Pons (tissue), 1 donor: ENCODE measurements at places on chromosomes 4 and X.

GRCh38 chr4:10460313-10461047, 3.3 kb upstream of the ZNF518B start:
- no peak for DNase-seq

DNA sequence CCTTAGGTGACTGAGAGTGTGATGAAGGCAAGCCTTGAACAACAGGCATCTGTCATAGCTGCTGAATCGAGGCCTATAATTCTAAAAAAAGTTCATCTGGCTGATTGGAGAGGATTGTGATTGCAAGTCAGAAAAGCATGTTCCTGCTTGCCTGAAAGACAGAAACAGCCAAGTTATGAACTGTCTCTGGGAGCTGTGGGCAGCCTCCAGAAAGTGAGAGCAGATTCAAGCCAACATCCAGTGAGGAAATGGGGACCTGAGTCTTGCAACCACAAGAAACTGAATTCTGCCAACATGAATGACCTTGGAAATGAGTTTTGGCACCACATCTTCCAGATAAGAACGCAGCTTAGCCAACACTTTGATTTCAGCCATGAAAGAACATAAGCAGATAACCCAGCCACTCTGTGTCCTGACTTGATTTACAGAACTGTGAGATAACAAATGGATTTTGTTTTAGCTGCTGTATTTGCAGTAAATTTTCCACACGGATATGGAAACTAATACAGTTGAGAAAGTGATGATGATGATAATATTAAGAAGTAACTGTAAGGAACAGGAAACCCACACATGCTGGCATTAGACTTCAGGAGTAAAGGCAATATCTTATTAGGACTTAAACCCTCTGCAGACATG, 240.3 kb upstream of the NDST3 start:
- no peak for DNase-seq

GRCh38 chr4:78748381-78748780, 27.8 kb upstream of the BMP2K start:
- DNase-seq, result no peak

GRCh38 chrX:36407836-36408235, 488.3 kb downstream of the CFAP47 start:
- DNase-seq, result no peak

GRCh38 chr4:83212041-83212851, 72.4 kb downstream of the COQ2 start:
- DNase-seq, result no peak

- DNase-seq, result peak; percentile 5
These were observed 50.4 kb downstream of the USP11 start for GRCh38 chrX:47283015-47283771.

GRCh38 chr4:47209833-47210232, 178.5 kb downstream of the GABRB1 start:
- DNase-seq, result no peak

DNA sequence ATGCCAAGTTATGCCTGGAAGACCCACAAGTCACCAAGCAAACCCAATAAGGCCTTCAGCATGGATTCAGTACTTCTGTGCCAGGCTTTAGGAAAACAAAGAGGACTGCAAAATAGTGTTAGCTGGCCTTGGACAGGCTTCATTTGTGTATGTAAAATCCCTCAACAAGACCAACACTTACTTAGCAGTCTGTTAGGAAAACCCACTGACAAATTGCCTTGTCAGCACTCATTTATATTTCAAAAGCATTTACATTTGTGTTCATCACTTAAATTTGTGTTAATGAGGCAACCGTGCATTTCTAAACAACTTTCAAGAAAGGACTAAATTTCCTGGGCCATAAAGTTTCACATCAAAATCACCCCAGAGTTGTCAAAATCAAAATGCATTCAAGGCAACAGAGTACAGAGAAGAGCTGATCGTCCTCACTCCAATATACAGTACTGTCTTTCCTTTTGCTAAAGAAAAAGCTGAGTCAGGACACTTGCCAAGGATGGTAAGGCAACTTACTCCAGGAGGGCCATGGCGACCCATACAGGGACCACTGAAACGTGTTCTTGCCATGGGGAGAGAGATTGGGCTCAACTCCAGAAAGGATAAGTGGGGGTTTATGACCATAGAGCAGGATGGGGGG, 1.6 kb downstream of the S100G start:
- DNase-seq, result no peak

GRCh38 chrX:701673-702072, 71.1 kb downstream of the SHOX start:
- no peak for DNase-seq

DNA sequence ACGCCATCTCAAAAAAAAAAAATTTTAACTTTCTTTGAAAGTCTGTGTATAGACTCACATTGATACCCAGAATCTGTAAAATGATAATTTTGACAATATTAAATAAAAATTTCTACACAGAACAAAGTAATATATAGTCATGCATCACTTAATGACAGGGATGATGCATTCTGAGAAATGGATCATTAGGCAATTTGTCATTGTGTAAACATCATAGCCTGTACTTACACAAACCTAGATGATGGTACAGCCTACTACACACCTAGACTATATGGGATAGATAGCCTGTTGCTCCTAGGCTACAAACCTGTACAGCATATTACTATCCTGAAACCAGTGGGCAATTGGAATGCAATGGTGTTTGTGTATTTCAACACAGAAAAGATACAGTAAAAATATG, 107.7 kb downstream of the BLTP1 start:
- DNase-seq, result no peak

- no peak for DNase-seq
These were observed 8.3 kb downstream of the S100G start for GRCh38 chrX:16658284-16658683.

GRCh38 chr4:150297861-150298474, 219.7 kb downstream of the DCLK2 start:
- DNase-seq, result peak; percentile 76
